NCI-H1694 (cell line): ENCODE measurements at places on chromosomes 13 and 19.

DNA sequence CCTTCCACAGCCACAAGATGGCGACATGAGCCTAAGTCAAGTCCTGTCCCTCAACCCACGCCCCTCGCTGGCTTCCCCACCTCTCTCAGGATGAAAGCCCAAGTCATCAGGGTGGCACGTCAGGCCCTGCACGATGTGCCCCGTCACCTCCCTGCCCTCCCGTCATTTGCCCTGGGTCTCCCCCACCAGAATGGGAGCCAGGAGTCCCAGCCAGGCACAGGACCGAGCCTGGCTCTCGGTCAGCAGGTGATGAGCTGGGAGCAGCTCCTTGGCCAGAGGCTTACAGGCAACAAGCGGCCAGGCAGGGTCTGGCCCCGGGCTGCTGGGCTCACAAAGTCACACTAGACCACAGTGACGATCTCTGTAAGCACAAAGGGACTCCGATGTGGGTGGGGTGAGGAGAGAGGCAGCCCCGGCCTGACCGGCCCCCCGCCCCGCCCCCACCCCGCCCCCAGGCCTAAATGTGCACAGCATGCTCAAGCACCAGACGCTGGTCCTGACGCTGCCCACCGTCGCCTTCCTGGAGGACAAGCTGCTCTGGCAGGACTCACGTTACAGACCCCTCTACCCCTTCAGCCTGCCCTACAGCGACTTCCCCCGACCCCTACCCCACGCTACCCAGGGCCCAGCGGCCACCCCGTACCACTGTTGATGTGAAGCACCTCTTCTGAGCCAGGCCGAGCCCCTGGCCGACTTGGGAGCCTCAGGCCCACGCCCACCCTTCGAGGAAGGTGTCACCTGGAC, 7.3 kb downstream of the MRPL4 start:
- DNase-seq = peak; percentile 78

GRCh38 chr19:10152100-10152499, 32.4 kb upstream of the EIF3G start:
- DNase-seq = no peak

DNA sequence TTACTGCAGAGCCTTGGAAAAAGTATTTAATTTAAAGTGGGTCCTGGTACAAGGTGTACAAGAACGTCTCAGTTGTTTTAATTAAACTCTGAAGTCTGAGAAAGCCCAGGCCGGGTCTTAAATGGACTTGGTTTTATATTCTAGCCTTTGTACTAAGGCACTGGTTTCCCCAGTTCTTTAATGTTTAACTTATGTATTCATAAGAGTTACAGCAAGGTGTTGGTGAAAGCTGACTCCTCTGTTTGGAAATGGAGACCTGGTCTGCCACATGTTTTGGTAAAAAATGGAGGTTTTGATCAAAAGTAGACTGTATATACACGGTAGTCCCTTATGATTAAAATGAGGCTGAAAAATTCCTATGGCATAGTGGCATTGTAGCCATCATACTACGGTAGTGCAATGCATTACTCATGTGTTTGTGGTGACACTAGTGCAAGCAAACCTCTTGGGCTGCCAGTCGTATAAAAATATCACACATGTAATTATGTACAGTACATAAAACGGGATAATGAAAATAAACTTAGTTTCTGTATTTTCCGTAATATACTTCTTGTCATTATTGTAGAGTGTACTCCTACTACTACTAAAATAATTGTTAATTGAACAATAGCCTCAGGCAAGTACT, 883.4 kb upstream of the SPRY2 start:
- no peak for DNase-seq

DNA sequence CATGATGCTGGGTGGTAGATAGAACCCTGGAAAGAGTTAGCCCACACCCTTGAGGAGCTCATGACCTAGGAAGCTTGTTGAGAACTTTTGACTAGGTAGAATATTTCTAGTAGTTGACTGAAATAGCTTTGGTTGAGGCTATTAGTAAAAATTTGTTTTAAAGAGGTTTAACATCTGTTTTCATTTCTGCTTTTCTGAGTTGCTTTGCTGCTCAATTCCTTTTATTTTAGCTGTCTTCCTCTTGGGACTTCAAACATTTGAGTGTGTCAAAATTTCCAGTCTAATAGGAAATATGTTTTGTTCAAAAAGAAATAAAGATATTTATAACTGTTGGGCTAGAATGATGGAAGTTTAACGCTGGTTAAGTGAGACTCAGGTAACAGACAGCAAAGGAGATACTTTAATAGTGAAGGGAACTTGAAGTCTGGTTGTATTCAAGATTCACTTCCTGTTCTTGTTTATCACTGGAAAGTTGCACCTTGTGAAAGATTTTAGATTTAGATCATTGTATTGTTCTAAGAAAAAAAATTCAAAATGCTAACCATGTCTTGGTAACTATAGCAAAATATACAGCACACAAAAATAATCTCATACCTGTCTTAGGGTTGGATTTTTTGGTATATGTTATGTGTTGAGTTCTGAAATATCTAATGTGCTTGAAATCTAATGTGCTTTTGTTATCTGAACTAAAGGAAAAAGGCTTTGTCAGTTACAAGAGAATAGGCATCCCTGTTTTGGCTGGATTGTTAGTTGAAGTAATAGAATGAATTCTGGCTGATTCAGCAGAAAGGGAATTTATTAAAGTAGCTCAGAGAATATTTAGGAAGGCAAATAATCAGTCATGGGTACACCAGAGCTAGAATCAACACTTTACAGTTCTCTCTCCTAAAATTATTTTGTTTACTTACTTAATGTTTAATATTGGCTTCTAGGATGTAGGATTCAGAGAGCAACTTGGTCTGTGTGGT, 24.4 kb upstream of the GPR18 start:
- no peak for DNase-seq

DNA sequence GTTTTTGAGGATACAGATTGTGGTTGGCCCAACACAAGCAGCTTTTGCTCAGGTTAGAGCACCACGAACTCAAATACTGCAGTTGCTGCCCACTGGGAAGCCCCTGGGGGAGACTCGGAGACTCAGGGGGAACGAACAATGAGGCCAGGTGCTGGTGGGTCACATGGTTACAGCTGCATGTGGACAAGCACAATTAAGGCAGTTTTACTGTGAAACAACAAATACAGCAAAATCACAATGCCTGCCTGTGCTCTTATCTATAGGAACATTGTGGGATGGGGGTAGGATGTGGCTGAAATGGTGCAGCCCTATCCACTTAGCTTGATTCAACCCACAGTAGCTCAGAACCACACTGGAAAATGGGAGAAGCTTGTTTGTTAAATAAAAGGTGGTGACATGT, 119.7 kb upstream of the SPATA13 start:
- DNase-seq = no peak

DNA sequence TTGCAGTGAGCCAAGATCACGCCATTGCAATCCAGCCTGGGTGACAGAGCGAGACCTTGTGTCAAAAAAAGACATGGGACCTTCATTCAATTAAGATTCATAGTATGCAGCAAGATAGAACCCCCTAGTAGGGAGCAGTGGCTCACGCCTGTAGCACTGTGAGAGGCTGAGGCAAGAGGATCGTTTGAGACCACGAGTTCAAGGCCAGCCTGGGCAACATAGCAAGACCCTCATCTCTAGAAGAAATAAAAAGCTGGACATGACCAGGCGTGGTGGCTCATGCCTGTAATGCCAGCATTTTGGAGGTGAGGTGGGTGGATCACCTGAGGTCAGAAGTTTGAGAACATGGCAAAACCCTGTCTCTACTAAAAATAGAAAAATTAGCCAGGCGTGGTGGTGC, 7.1 kb upstream of the LGALS7 start:
- DNase-seq = no peak

DNA sequence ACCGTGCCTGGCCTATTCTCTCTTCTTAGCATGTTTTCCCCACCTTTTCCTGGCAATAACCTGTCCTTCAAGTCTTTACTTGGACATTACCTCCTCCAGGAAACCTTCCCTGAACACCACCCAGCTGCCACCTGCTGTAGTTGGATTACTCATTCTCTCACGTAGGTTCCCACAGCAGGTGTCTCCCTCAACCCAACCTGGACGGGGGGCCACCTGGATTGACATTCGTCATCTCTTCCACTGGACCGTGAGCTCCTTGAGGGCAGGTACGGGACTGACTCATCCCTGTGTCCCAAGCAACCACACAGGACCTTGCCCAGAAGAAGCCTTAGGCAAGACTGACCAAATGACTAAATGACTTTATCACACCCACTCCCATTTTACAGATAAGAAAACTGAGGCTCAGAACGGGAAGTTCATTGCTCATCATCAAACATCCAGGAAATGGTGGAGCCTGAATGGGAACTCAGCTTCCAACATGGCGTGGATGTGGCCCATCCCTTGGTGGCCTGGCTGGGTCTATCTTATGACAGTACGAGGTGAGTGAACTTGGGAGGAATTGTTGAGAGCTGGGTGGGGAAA, 3.5 kb upstream of the KLK6 start:
- DNase-seq = no peak

- DNase-seq = no peak
Observed at GRCh38 chr19:1361601-1362386, 21.9 kb upstream of the NDUFS7 start.

GRCh38 chr19:40650749-40651305, 39.6 kb downstream of the NUMBL start:
- no peak for DNase-seq

DNA sequence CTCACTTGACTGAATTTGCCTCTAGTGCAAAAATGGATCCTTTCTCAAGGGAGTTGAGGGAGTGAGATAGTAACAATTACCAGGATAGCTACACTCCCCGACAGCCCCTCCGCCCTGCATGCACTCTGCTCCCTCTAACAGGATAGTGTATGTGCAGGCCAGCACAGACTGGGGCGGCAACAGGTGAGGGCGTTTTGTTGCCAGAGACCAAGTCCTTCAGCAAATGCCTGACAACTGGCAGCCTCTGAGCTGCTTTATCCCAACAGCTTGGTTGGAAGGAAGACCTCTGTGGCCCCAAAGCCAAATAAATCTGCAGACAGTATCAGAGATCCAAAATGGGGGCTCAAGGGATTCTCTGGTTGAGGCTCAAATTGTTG, 86.6 kb downstream of the SLC7A1 start:
- DNase-seq = no peak

DNA sequence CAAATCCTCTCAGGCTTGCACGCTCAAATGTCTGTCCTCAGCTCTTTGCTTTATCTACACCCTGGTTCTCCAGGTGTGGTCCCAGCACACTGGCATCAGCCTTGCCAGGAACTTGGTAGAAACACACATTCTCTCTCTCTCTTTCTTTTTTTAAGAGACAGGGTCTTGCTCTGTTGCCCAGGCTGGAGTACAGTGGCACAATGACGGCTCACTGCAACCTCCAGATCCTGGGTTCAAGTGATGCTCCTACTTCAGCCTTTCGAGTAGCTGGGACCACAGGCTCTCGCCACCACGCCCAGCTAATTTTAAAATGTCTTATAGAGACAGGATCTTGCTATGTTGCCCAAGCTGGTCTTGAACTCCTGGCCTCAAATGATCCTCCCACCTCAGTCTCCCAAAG, 20.8 kb downstream of the ADGRL1 start:
- no peak for DNase-seq

DNA sequence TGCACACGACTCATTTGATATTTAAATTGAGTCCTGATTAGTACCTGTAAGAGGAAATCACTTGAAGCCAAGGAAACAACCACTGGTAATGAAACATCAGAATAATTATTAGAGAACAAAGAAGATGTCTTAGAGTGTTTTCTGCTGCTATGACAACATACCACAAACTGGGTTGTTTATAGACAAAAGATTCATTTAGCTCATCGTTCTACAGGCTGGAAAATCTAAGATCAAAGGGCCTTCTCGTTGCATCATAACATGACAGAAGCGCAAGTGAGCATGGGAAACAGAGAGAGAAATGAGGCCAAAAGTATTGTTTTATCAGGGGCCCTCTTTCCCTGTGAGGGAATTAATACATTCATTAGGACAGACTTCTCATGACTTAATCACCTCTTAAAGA, 1024.0 kb upstream of the PCDH9 start:
- DNase-seq = no peak

DNA sequence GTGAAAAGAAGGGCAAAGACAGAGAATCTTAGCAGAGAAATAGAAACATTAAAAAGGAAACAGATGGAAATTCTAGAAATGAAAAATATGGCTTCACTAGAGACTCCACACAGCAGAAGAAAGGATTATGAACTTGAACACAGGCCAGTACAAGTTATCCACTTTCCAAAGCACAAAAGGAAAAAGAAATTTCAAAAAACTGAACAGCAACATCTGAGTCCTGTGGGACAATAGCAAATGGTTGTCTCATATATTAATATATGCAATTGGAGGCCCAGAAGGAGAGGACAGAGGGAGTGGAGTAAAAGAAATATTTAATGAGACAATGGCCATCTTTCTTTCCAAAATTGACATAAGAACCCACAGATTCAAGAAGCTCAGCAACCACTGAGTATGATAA, 141.7 kb upstream of the GJB6 start:
- no peak for DNase-seq

- DNase-seq = no peak
Observed at GRCh38 chr13:110024645-110024980, 238.2 kb upstream of the IRS2 start.

GRCh38 chr13:103157016-103157415, 90.8 kb upstream of the SLC10A2 start:
- DNase-seq = no peak

- no peak for DNase-seq
Observed at GRCh38 chr19:913080-913748, at the start of gene R3HDM4. R3HDM4 (minus strand) TSS chr19:913219; CDS start chr19:913157, 62 bp downstream.

- no peak for DNase-seq
Observed at GRCh38 chr13:104314926-104315535, 1248.8 kb upstream of the SLC10A2 start.

DNA sequence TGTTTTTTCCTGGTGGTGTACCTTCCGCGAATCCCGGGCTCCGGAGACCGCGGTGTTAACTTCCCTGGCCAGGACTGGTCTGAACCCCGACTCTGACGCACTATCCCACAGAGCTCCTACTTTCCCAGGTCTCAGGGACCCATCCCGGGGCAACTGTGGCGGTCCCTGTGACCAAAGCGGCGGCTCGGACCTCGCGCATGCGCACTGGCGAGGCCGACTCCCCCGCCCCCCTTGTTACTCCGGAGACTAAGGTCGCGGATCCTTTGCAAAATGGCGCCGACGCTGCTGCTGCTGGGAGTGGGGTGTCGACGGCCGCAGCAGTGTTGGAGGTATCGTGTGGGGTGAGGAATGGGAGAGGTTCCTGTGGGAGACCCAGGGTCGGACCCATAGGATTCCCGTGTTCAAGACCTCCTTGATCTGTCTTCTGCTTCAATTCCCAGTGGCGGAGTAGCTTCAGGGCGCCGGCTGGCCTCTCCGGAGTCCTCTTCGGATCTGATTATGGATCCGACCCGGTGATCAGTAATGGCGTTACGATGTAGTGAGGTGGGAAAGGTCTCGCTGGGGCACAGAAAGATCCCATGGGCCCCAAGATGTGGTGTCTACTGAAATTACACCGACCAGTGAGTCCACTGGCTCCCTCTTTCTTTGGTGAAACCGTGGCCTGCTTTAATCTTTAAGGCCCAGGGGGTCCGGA, 66.6 kb upstream of the ZNF527 start:
- DNase-seq = no peak
